ENCODE measurements at places on chromosomes 11 and 22.

GRCh38 chr11:15073361-15074205 lies at the start of gene CALCB:
Gene CALCB (plus strand): TSS chr11:15073593. CDS start chr11:15074719, 1,126 bp downstream.
- no peak for DNase-seq

DNA sequence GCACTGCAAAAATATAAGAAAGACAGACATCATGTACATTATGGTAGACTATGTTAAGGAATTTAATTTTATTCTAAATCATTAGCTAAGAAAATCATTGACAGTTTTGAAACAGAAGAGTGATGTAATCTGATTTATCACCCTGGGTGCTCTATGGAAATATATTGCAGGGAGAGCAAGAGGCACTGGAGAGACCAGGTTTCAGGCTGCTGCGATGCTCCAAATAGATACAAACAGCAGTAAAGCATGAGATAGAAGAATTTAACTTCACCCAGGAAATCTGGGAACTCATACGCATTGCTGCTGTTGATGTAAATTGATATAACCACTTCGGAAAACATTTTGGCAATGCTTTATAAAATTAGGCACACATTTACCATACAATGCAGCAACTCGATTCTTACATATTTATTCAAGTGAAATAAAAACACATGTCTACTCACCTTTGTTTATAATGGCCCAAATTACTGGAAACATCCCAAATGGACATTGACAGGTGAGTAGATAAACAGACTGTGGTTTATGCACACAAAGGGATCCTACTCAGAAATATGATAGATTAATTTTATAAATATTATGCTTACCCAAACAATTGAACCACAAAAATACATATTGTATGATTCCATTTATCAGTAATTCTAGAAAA lies 535.1 kb upstream of the CHORDC1 start:
- DNase-seq, result no peak

DNA sequence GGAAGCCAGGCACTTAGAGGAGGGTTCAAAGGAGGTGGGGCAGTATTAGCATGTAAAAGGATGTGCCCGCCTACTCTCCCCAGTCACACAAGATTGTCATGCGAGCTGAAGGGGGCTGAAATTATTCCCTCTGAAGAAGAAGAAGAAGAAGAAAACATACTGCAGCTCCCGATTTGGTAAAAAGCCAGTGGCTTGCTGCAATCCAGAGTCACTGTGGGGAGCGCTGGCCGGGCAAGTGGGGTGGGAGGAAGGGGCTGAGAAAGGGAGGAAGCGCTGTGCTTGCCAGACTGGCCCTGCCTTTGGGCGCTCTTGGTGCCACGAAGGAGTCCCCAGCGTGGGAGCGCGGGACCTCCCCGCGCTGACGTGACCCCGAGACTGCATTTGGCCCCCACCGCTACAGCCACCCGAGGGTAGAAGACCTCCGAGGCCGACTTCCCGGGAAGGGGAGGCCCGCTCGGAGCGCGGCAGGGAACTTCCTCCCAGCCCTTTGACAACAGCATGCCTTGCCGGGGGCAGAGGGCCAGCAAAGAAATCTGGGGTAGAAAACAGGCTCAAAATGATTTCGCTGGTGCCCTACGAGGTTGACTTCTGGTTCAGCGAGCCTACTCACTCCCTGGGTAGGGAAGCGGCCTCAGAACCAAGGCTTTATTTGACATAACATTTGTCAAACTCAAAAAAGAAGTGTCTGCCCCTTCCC lies 906.3 kb downstream of the DLG2 start:
- no peak for DNase-seq

- no peak for DNase-seq
These were observed 362.6 kb upstream of the C11orf87 start for GRCh38 chr11:109059402-109059801.

GRCh38 chr11:75369560-75370255 lies 18.2 kb upstream of the ARRB1 start:
- peak; percentile 78 for DNase-seq

DNA sequence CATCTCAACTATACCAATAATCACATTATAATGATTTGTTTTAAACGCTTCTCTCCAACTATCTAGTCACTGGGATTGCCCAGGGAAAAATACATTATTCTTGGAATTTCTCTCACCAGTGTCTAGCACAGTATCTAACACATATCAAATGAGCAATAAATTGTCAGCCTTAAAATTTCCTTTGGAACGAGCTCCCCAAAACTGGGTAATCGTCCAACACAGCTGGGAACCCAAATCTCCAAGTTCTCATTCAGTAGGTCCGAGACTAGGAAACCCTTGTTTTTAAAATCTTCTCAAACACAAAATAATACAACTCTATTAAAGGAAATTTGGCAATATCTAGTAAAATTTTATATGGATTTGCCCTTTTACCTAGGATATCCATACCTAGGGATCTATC lies 327.8 kb upstream of the ARHGAP42 start:
- DNase-seq, result no peak

DNA sequence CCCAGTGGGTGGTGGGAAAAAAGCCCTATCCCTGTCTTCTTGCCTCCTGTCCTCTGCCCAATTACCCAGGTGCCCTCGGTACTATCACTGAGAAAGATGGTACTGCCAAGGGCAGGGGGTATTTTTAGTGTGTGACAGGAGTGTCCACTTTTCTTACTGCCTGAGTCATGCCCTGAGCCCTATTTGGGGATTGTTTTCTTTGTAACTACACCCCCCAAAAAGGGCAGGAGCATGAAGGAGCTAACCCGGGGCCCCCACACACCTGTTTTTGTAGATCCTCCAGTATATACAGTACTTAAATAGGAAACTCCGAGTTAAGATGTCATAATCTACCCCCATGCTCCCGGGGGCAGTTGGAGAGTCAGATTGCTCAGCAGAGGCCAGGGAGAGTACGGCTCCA lies 3.8 kb downstream of the SMTNL1 start:
- DNase-seq, result no peak

GRCh38 chr11:68256331-68256741 lies 15.4 kb downstream of the C11orf24 start:
- DNase-seq, result no peak

DNA sequence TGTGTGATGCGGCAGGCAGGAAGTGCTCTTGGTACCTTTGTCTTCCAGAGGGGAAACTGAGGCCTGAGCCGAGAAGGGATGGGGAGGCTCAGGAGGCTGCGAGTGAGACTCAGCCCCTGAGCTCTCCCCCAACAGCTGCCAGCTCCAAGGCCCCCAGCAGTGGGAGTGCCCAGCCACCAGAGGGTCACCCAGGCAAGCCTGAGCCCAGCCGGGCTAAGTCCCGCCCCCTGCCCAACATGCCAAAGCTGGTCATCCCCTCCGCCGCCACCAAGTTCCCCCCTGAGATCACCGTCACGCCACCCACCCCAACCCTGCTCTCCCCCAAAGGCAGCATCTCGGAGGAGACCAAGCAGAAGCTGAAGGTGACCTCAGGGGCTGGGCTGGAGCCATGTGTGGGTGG lies 3.8 kb upstream of the SUSD2 start:
- DNase-seq, result no peak

DNA sequence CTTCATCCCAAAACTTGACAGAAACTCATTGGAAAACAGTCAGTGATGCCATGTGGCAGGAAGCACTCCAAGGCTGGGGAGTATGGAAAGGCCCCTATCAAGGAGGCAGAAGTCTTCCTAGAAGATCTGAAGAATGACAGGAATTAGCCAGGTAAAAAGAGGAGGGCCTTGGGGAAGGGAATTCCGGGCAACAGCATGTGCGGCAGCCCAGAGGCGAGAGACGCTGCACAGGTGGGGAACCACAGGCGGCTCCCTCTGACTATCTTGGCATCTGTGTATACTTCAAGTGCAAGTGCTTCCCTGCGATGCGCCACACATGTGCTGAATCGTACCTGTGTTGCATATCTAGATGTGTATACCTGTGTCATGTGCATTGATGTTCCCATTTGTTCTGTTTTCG lies 12.7 kb downstream of the PDE2A start:
- no peak for DNase-seq

- DNase-seq, result no peak
These were observed 57.2 kb downstream of the SPECC1L start for GRCh38 chr22:24327832-24328231.

GRCh38 chr11:47355283-47356128 lies 3.0 kb upstream of the MYBPC3 start:
- DNase-seq, result peak; percentile 46

DNA sequence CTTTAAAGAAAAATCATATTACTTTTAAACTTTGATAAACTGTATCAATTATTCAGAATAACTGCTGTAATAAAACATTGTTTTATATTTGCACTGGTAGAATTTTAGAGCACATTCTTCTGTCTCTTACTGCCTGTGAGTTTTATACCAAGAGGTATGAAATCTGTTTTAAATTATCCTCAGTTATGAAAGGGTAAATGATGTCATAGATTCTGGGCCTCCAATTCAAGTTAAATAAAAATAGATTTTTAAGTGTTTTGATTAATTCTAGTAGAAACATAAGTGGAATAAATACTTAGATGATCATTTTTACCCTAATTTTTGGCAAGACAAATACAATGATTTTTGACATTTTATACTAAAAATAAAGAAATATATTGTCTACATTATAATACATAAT lies 93.0 kb downstream of the GUCY1A2 start:
- DNase-seq, result no peak

- DNase-seq, result no peak
These were observed 95.7 kb upstream of the UBASH3B start for GRCh38 chr11:122559734-122560382.

Data from hematopoietic multipotent progenitor cell (in vitro differentiated cells).